Stimulated activated CD4-positive, alpha-beta T cell treated with anti-CD3 and anti-CD28 coated beads, Interleukin-1b, Interleukin-23, amount 100 ng/mL, for 4 hours (primary cell): ENCODE measurements at places on chromosomes 2 and 18.

GRCh38 chr2:121144111-121144510 lies 140.9 kb downstream of the TFCP2L1 start:
- no peak for DNase-seq

DNA sequence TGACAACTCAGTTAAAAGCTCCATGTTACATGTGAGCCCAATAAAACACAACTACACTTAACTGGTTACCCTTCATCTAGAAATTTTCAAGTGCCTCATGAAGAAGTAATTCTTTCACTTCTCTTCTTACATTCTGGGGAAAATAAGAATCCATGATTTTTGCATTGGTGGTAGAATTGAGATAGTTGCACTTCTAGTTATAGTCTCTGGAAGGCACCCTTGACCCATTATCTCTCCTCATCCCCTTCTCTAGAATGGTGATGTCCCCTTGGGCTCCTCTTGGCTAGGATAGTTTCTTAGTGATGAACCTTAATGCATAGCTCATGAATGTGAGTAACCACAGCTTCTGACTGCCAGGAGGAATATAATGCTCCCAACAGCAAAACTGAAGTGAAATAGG lies 3.6 kb downstream of the LGALSL start:
- no peak for DNase-seq

DNA sequence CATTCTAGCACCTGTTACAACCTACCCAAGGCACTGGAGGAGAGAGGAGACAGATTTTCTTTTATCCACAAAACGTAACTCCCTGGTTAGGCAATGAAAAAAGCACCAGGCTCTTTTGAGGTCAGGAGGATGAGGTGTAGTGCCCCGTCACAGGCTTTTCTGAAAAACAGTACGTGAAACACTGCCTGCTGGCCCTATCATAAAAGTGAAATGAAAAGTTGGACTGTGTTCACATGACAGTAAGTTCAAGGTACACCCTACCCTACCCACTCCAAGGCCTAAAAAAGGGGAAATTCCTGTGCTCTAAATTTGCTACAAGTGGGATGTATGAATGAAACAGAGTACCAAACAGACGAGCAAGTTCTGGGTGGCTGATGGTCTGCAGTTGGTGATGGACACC lies 17.6 kb downstream of the LGALSL start:
- DNase-seq = no peak

DNA sequence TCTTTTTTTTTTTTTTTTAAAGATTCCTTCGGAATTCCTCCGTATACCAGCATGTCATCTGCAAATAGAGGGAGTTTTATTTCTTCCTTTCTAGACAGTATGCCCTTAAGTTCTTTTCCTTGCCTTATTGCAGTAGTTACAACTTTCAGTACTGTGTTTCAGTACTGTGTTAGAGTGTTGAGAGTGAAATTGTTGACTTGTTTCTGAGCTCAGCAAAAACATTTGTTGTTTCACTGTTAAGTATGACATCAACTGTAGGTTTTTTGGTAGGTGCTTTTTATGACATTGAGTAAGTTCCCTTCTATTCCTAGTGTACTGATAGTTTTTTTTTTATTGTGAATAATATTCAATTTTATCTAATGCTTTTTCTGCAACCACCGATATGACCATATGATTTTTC lies 43.9 kb downstream of the ACVR2A start:
- no peak for DNase-seq

GRCh38 chr2:195570329-195570728 lies 86.7 kb upstream of the SLC39A10 start:
- DNase-seq = no peak

- no peak for DNase-seq
These were observed 180.2 kb downstream of the INHBB start for GRCh38 chr2:120526047-120526562.

GRCh38 chr18:4232656-4233055 lies 222.5 kb downstream of the DLGAP1 start:
- no peak for DNase-seq

DNA sequence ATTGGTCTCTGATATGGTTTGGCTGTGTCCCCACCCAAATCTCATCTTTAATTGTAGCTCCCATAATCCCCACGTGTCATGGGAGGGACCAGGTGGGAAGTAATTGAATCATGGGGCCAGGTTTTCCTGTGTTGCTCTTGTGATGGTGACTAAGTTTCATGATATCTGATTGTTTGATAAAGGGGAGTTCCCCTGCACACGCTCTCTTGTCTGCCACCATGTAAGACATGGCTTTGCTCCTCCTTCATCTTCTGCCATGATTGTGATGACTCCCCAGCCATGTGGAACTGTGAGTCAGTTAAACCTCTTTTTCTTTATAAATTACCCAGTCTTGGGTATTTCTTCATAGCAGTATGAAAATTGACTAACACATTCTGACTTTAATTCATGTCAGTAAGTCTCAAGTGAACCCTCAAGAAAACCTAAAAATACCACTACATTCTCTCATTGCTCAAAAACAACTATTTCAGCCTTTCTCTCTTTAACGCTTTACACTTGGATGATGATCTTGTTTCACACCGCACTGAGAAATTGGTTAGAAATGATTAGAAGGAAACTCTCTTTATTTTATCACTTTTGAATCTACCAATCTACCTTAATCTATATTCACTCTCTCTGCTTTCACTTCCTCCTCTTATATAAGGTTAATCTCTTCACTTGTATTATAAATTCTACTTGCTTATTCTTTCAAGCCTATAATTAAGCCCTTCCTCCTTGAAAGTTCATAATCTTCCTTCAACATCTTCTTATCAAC lies 110.1 kb downstream of the GALR1 start:
- DNase-seq = no peak

DNA sequence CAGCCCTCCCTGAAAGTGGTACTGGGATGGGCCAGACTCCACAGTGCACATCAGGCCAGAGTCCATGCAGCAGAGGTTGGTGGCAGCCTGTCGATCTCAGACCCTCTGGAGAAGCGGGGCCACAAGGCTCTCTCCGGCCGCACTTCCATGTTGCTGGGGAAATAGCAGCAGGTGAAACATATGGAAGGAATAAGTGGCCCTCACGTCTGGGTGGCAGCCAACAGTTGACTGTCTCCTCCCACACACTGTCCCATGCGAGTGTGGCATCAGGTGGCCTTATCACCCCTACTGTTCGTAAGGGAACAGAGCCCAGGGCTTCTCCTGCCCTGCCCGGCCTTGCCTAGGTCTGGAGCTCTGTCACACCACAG lies 58.1 kb upstream of the FOSL2 start:
- DNase-seq = no peak

- no peak for DNase-seq
These were observed 97.5 kb downstream of the SH3YL1 start for GRCh38 chr2:166381-166780.

- no peak for DNase-seq
These were observed 289.2 kb upstream of the KYNU start for GRCh38 chr2:142588269-142588668.

DNA sequence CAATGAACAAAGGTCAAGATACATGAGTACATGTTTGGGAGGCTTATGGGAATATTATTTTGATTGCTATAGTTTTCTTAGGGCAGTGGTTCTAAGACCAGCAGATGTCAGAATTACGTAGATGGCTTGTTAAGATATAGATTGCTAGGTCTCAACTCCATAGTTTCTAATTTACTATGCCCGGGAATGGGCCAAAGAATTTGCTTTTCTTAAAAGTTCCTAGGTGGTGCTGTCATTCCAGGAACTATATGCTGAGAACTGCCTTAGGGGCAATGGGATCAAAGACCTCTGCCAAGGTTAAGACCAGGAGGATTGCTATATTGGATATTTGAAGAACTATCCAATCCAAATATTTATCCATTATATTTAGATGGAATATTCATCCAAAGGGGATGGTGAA lies 141.8 kb downstream of the FSIP2 start:
- DNase-seq = no peak
